HL-60 (cell line): ENCODE measurements at places on chromosomes 2 and 18.

GRCh38 chr2:137228566-137228965, 463.2 kb downstream of the THSD7B start:
- no peak for DNase-seq

- DNase-seq = no peak
Measured at GRCh38 chr2:227460070-227460485, 11.9 kb upstream of the AGFG1 start.

GRCh38 chr2:18319987-18320386, 240.5 kb downstream of the RDH14 start:
- DNase-seq = no peak

DNA sequence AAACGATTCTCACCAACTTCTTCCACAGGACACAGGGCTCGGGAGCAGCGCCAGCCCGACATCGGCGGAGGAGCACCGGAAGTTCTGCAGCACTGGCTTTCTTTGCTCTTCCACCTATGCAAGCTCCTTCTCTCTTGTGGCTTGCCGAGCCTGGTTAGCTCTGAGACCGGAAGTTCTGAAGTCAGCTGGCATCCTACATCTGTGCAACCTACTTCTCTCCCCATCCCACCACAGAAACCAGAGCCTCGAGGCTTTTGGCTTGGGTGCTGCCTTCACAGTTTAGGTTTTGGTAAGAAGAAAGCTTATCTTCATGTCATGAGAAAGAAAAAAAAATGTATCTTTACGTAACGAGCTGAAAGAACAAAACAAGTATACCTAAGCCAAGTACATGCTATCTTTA, 111.7 kb downstream of the ANKRD44 start:
- peak; percentile 98 for DNase-seq

- no peak for DNase-seq
Measured at GRCh38 chr2:65389476-65389875, 42.9 kb downstream of the SPRED2 start.

DNA sequence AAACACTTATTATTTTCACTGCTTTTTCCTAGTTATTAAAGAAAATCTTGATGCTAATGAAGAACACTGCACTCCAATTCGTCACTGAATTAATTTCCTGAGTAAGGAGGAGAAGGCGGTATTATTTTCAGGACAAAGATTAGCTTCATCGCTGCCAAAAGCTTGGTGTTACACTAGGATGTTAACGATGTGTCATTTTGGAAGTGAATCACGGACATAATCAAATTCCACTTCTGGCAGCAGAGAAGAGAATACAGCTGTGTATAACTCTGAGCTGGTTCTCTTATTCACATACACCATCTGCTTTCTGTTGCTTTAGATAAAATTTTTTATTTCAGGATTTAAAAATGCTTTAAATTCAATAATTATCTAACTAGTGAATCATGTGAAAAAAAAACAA, 74.1 kb downstream of the SCG2 start:
- DNase-seq = no peak

GRCh38 chr2:120245520-120246332, 6.9 kb upstream of the RALB start:
- DNase-seq = no peak

DNA sequence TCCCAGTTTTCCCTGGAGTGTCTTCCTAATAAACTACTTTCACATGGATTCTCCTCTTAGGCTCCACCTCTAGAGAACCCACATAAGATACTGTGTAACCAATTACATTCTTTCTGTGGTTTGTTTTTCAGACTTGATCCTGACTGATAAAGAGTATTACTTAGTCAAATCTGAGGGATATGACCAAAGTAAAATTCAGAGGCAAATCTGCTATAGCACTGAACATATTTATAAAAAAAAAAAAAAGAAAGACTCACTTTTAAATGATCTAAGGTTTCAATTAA, 13.9 kb downstream of the CKAP2L start:
- DNase-seq = no peak

- DNase-seq = no peak
Measured at GRCh38 chr18:59605633-59606192, 91.5 kb downstream of the CCBE1 start.

DNA sequence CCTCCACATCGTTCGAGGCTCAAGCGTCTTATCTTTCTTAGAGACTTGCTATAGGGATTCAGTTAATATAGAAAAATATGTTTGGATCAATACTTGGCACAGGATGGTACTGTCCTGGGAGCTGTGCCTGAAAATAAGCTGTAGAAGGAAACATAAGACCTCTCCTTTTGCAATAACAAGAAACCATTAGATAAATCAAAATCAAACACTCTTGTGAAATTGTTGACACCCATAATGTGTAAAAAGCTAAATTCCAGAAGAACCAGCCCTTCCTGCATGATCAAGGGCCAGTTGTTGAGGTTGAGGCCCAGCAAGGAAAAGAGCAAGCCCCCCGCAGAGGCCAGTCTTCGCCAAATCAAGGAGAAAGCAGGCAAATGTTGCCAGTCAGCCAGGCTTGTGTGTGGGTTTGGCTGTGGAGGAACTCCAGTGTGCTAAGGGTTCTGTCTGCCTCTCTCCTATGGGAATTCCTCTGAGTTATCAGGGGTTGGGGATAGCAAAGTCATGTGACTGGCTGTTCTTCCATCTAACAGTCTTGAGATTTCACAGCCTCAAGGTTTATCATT, 185.7 kb downstream of the ACKR3 start:
- DNase-seq = no peak

- DNase-seq = peak; percentile 55
Measured at GRCh38 chr18:63848159-63848558, 39.3 kb upstream of the SERPINB2 start.

DNA sequence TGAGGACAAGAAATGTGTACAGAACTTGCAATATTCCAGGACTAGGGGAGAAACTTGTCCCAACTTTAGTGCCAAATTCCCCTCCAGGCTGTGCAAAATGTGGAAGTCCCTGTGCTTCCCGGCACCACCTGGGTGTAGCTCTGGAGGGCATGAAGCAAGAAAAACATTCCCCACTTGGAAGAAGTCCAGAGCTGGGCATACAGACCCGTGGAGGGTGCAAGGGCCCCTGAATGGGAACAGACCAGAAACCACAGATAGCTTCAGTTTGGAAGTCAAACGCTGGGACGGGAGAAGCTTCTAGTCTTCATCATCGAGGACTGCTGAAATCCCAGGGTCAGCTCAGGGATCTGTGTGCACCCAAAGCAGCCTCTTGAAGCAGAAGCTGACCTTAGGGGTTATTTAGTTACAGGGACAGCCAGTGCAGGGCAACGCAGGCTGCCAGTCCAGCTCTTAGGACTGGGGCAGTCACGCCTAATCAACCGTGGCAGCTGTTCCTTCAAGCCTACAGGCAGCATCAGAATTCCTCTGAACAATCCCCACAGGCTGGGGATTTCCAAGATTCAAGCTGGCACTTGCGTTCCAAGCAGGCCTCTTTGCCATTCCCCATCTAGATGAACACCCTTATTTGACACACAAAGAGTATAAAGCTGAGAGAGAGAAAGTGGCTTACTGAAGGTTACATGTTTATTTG, 269.4 kb downstream of the LOXHD1 start:
- DNase-seq = no peak

DNA sequence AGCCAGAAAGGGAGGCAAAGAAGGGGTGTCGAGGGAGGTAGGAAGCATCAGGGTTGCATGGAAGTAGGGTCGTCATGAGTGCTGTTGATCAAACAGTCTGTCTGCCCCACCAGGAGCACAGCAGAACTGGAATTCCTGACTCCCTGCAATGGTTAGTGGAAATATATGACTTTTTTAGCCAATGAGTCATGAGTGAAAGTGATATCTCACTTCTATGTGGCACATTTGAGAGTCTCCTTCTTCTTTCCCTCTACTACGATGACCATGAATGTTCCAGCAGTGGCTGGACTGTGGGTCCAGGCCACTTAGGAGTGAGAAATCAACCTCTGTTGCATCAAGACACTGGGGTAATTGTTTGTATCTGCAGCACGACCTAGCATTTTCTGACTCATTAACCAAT, 199.5 kb downstream of the TTC32 start:
- DNase-seq = no peak

DNA sequence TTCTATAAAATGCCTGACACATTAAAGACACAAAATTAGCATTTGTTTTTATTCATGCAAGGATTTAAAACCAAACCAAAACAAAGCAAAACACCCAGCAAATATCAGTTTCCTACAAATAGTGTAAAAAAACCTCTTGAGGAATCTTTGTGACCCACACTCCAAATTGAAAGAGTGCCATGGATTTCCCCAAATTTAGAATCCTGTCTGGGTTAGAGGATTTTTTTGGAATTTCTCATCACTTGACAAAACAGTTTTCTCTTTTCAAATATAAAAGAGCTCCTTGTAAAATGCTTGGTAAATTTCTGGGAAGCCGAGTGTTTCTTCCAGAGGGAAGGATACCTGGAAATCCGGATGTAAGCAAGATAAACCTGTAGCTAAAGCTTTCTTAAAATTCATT, 1.7 kb upstream of the FN1 start:
- no peak for DNase-seq

DNA sequence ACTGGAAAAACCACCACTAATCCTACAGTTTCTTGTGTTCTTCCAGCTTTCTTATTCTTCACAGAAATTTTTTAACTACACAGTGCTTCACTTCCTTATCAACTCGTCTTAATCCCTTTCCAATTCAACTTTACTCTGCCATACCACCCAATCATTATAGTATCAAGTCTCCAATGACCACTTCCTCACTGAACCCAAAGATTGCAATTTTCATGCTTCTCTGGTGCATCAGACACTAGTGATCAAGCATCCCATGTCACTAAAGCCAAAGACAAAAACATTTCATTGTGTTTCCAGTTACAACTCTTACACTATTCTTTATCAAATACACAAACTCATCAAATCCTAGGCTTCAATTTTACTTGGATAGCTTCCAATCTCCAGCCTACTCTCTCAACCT, 9.5 kb downstream of the CHAC2 start:
- no peak for DNase-seq

GRCh38 chr2:12421046-12421445, 295.7 kb upstream of the TRIB2 start:
- no peak for DNase-seq

- DNase-seq = no peak
Measured at GRCh38 chr2:3142961-3143571, 234.6 kb downstream of the EIPR1 start.

GRCh38 chr18:41842886-41843285, 112.1 kb upstream of the PIK3C3 start:
- no peak for DNase-seq

DNA sequence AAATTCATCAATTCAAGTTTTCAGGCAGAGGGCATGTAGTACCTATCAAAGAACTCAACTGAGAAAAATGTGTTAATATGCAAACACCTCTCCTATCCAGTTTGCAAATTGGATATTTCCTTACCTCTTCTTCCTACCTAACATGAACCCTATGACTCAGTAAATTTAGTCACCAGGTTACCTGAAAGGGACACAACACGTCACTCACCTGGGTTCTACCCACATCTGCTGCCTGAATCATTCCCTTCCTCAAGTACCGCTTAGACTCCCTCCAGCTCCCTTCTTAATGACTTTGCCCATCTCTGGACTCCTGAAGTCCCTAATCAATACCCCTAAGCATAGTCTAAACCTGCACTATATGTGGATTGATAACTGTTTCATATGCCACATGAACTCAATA, 10.4 kb downstream of the ANKRD44 start:
- no peak for DNase-seq

- DNase-seq = no peak
Measured at GRCh38 chr2:108199726-108200125, 40.0 kb upstream of the SULT1C3 start.

DNA sequence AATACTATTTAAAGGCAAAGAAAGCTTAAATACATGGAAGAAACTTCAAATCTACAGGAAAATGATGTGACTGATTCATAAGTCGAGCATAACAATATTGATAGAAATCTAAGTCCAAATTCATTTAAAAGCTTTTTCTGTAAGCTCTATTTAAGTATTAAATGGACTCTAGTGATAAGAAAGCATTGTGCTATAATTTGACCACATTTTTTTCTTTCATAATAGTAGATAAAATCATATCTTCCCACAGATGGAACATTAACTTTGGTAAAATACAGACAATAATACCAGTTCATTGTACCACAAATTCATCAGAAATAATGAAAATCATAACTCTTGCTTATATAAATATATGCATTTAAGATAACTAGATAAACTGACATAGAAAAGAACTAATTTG, 366.5 kb downstream of the GALNT13 start:
- DNase-seq = no peak

DNA sequence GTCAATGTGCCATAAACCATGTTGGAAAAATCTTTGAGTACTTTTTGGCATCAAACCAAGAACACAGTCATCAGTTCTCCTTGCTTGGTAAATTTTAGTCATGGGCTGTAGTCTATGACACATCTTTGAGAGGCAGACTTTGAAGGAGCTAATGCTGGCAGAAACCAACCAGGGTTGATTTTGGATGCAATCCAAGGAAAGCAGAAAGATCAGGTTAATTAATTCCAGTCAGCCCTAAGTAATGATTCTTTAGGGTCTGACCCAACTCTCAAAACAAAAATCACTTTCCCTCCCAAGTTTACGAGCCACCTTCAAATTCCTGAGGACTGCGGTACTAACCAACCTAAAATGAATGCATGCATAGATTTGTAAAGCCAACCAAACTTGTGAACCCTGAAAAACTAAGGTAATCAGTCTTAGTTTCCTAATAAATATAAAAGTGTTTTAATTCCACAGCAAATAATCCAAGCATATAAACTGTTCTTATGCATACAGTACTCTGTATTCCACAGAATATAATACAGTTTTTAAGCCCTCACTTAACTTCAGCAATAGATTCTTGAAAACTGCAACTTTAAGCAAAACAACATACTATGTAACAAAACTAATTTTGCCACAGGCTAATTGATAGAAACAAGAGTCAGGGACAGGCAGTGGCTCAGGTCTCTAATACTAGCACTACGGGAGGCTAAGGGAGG, 22.0 kb downstream of the AP1S3 start:
- no peak for DNase-seq

DNA sequence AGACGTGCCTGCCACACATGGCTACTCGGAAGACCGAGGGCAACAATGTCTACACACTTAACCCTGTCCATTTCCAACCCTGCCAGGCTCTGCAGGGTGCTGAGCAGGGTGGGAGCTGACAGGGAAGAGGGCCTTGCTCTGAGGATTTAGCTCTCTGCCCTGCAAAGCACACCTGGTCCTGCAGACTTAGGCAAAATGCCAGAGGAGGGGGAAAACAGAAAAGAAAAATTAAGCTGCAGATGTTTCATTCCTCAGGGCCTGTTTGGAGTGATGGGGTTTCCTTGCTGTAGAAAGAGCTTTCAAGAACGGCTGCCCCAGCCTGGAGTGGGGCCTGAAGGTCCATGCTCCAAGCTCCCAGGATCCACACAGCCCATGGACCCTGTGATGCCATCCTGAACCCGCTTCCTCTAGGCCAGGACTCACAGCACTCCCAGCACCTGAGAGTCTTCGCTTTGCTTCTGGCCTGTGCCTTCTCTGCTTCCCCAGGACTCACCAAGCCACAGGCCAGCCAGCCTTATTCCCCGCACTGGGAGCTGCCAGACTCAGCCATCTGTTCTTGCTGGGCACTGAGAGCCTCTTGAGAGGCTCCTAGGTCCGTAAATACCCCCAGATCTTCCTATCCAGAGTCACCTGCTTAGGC, 9.1 kb upstream of the TEX51 start:
- no peak for DNase-seq
